ENCODE measurements at places on chromosomes 6 and 20.

GRCh38 chr6:34021554-34022190 is 124.2 kb downstream of the GRM4 start:
- no peak for DNase-seq

GRCh38 chr6:100188754-100189153 is 194.7 kb upstream of the MCHR2 start:
- no peak for DNase-seq

- DNase-seq: no peak
These were observed 229.0 kb downstream of the ZMYND8 start for GRCh38 chr20:47127546-47127945.

GRCh38 chr20:41081276-41081814 is 52.7 kb downstream of the TOP1 start:
- DNase-seq: no peak

- no peak for DNase-seq
These were observed 50.1 kb downstream of the CYP24A1 start for GRCh38 chr20:54123587-54124180.
